Fibroblast of skin of left quadriceps (primary cell): ENCODE measurements at places on chromosomes 4 and X.
A peak's percentile ranks its signal among the peaks of the same experiment; 100 is the strongest.

- peak; percentile 77 for DNase-seq
Measured at GRCh38 chr4:81165861-81166430, 49.1 kb downstream of the PRKG2 start.

DNA sequence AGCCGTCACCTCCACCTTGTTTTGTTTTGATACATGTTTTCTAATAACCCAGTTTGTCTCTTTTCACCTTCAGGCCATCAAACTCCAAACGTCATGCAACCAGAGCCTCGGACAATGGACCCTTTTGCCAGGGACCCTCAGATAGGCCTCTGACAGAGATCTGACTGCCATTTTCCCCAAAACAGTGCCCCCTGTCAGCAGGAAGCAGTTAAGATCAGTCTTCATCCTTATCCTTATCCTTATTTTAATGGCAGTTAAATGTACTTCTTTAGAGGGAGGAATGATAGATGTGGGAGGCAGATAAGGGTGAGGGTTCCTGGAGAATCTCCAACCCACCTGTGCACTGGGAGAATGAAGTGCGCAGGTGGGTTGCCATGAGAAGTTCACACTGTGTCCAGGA is 135.7 kb downstream of the ANAPC10 start:
- no peak for DNase-seq

GRCh38 chr4:186724864-186725468 is 1.3 kb upstream of the FAT1 start:
- DNase-seq = no peak

GRCh38 chr4:48909697-48910096 is 3.1 kb upstream of the OCIAD2 start:
- peak; percentile 91 for DNase-seq

DNA sequence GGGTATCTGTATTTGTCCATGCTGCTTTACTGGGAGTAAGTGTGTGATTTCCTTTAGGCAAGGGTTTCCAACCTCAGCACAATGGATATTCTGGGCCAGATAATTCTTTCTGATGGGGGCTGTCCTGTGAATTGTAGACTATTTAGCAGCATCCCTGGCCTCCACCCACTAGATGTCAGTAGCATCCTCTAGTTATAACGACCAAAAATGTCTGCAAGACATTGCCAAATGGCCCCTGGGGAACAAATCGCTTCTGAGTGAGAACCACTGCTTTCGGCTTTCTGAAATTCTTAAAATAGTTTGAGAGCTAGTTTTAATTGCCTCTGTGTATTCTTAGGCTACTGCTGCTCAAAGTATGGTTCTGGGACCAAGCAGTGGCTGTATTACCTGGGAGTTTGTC is 81.2 kb upstream of the GPM6B start:
- no peak for DNase-seq

- no peak for DNase-seq
Measured at GRCh38 chrX:100911731-100912130, 17.0 kb downstream of the XKRX start.

GRCh38 chr4:134740290-134740689 is 538.7 kb upstream of the PABPC4L start:
- DNase-seq = no peak

GRCh38 chr4:8682296-8682695 is 89.7 kb downstream of the CPZ start:
- DNase-seq = no peak

GRCh38 chr4:47577779-47578553 is 92.9 kb downstream of the ATP10D start:
- DNase-seq = no peak

DNA sequence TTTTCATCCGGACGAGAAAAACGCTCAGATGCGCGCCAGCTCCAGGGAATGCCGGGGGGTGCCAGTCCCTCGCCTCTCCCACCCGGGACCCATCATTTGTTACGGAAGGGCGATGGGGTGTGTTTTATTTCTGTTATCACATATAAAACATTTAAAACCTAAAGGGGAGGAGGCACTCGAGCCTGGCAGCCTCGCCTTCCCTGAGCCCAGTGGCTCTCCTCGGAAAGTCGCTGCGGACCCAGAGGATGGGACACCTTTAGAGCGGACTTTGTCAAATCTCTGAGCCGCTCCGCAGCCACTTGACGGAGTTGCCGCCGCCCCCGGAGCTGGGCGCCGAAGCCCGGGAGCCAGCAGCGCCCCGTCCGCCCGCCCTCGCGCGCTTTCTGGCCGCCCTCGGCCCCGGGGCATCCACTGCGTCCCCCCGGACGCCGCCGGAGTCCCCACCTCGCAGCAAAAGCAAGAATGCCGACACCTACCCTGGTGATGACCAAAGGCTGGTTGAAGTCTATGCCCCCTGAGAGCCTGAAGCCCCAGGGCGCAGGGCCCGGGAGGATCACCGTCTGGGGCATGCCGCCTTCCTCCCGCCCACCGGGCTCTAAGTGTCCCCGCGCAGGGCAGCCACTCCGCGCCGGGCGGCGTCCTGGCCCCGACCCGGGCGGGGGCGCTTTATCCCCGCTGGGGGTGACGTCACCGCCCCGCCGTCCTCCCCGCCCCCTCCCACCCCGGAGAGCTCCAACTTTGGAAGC is at the start of gene PDLIM3:
Gene PDLIM3, minus strand, starts transcription at position 642 of the 746 bp plus-strand sequence. Its CDS starts 73 bp downstream, at position 569.
- no peak for DNase-seq

GRCh38 chr4:101785486-101785885 is 5.0 kb upstream of the BANK1 start:
- DNase-seq = no peak

DNA sequence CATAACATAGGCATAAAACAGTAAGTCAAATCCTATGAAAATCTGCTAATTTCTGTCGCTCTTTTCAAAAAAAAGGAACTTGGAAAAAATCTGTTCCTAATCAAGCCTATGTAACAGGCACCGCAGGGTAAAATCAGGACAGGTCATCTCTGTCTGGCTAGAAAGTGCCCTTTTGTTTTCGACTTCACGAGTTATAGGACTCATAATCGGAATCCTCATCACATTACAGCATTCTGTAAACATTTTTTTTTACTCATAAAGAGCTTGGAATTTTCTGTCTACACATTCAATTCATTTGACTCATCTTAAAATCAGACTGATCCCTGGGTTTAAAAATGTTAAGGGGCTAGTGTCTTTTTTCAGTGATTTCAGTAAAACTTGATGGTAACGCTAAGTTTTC is 181.7 kb upstream of the TBC1D9 start:
- peak; percentile 72 for DNase-seq

- DNase-seq = no peak
Measured at GRCh38 chr4:109418588-109418987, 15.0 kb upstream of the SEC24B start.
